ENCODE measurements at places on chromosomes 4 and X. TPM values are rescaled to one million over a fixed set of nuclear protein-coding genes. Genes with fewer than 3 reads are reported as not detected.

Gene SSX4B
- polyA plus RNA-seq: not detected

Gene ARX
- 0.29 TPM for polyA plus RNA-seq

Gene FRG2
- not detected for polyA plus RNA-seq

Gene ITIH6
- polyA plus RNA-seq: not detected

Gene MAGEC3
- polyA plus RNA-seq: not detected

Gene SAP30
- polyA plus RNA-seq: 26.4 TPM

Gene CT45A2
- not detected for polyA plus RNA-seq

Gene XAGE3
- not detected for polyA plus RNA-seq

Gene NOCT
- polyA plus RNA-seq: 9.9 TPM

Gene SSX2
- polyA plus RNA-seq: not detected

Gene INPP4B
- 5.3 TPM for polyA plus RNA-seq

Gene ARMCX4
- 5.2 TPM for polyA plus RNA-seq

DNA sequence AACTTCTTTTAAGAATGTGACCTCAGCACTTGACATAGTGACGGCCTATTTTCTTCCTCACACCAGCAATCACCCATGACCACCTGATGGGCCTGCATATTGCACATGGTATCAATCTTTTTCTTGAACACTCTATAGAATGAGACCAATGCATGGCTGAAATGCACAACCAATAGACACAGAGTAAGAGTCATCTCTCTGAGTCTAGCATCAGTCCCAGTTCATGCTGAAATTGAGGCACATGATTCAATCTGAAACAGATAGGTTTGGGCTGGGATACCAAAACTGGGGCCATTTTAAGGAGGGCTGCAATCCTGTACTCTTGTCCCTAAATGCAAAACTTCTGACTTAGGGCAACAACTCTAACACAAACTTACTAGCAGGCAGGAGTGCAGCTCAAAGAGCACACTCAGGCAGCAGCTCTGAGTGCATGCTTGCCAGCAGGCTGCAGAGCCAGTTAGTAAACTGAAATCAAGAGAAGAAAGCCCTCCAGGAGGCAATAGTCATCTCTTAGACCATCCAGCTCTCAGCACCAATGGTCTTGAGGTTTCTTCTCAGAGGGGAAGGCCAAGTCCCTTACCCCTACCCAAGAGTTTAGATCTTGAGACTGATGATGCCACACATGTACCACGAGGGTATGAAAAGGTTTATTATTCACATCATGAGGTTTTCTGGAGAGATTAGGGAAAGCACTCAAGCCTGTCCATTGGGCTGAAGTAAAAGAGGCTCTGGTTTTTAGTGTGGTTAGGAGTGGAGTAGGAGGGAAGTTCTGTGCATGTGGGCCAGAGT is 24.7 kb upstream of the GPR101 start:
- no peak for DNase-seq

- DNase-seq: no peak
These were observed 2.2 kb upstream of the VGLL1 start for GRCh38 chrX:136529795-136530194.

- peak; percentile 27 for DNase-seq
These were observed at the start of gene ZFP92 for GRCh38 chrX:153411255-153411987. Gene ZFP92, plus strand, starts transcription at chrX:153411472. Its CDS starts 6,851 bp downstream, at chrX:153418323.

DNA sequence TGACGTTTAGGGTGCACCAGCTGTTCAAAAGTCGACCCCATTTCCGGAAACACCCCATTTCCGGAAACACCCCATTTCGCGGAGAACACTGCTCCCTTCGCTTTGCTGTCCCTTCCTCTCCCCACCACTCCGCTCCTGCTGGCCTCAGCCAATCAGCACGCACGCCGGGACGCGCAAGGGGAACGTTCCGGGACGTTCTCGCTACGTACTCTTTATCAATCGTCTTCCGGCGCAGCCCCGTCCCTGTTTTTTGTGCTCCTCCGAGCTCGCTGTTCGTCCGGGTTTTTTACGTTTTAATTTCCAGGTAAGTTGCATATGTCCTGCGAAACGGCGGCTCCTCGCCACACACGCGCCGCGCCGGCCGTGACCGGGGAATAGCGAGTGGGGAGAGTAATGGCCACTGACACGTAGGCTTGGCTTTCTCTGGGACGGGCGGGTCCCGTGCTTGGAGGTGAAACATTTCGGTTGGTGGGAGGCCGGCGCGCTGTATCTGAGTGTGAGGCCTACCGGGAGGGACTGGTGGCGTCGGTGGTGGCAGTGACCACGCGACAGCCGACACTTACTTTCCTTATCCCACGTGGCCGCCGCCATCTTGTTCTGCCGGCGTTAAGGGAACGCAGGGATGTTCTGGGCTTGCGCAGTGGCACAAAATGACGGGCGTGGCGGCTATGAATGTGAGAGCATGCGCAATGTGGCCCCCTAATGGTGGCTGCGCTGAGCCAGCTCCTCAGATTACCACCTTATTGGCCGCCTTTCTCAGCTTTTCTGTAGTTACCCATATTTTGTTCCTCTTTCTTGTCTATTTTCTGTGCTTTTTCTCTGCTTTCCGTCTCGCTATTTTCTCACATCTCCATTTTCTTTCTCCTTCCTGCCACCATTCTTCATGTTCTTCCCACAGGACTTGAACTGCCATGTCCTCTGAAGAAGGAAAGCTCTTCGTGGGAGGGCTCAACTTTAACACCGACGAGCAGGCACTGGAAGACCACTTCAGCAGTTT is at the start of gene RBM3:
TSS of gene RBM3 (plus strand) at position 215 of the 997 bp plus-strand sequence. CDS start at position 912, 697 bp downstream.
- peak; percentile 93 for DNase-seq

DNA sequence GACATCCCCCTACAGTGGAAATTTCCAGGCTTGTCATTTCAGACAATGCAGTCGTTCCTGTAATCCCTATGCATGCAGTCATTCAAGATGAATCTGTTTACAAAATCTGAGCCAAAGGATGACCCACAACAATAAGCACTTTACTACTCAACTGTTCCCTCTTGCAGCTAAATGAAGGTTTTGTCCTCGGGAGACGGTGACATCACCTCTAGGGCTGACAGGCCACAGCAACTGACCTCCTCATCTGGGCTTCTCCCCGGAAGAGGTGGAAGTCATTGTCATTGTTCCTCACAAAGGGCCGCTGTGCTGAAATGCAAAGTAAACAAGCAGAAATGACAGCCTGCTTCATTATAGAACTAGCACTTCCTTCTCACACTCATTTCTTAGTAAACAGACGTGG is 29.2 kb downstream of the CLRN2 start:
- DNase-seq: peak; percentile 31

DNA sequence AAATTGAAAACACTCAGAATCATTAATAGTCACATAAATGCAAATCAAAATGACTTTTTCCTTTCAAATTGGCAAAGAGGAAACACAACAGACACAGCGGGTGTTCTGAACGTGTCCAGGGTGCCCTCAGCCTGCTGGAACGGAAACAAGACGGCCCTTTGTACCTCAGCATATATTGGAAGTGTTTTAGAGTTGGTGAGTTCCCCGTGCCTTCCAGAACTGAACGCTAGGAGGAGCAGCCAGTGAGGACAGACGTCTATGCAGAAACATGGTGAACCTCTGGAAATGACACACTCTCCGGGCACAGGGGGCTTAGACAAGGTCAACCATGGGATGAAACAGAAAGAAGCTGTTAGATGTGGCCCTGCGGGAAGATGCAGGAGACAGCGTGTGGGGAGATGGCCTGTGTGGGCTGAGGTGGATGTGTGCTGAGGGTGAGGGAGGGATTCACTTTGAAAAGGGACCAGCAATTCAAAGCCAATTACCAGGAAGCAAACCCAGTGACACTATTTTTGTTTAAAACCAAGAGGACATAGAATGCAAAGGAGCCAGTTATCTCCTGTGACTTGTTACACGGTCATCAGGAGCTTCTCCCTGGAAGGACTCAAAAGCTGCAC is 40.4 kb downstream of the RNF212 start:
- DNase-seq: peak; percentile 72

GRCh38 chr4:159538556-159538955 is 435.7 kb downstream of the RAPGEF2 start:
- no peak for DNase-seq

DNA sequence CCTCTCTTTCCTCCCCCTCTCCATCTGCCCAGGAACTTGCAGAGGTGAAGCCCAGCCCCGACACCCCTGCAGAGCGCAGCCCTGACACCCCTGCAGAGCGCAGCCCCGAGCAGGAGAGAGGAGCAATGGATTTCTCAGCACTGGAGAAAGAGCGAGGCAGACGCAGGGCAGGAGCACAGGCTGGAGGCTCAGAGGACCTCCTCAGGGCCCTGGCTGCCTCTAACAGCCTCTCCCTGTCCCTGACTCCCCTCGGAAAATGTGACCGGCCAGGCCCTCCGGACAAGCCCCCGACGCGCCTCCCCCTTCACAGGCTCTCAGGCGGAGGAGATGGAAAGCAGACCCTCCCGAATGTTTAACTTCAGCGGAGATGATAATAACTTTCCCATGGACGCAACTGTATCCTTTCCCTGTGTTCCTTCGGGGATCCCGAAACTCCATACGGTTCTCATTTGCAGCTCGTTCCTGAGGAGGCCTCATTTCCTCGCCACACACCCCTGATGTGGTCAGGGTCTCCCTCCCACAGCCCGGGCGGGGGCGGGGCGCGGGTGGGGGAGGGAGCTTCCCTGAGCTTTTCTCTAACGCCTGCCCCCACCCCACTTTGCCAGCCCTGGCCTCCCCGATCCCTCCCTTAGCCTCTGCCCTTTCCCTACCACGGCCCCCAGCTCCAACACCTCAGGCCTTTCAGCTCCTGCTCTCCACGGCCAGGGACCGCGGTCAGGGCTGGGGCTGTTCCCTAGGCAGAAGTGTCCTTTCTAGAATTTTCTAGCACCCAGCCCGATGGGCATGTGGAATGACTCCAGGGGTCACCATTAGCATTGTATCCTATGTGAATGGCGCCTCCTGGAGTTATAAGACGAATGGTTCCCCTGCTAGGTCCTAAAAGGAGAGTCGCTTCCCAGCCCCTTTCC is 201.1 kb upstream of the BCOR start:
- peak; percentile 57 for DNase-seq

GRCh38 chr4:75158451-75158850 is 225.5 kb downstream of the PARM1 start:
- DNase-seq: no peak

DNA sequence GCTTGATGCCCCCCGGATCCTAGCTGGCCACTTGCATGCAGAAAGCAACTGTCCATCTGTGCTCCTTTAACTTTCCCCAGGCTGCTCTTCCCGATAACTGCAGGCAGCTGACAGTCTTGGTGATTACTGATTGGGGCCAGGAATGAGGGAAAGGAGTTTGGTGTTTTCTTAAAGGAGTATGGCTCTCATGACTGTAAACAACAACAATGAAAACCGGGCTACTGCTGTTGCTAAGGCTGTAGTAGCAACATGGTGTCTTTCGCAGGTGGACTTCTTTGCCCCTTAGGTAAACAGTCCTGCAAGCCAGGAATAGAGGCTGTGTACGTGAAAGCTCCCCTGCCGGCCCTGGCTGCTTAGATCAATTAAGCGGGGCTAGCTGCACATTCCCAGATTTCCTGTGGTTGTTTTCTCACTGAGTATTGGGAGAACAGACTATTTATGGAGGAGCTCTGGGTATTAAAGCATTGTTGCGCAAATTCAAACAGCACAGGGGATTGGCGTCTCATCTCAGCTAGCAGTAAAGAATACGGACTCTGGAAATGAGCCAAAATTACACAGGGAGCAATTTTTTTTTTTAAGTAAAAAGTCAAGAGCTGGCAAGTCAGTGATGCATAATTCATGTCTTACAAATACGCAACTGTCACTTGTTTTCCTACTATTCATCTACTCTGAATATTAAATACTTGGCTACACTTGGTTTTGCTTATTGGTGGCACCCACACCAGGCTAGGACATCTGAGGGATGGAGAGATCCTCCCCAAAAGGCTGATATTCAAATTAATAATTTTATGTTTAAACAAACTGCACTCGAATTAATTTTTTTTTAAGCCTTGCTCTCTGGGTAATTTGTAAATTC is 61.6 kb upstream of the NAP1L5 start:
- DNase-seq: peak; percentile 49

DNA sequence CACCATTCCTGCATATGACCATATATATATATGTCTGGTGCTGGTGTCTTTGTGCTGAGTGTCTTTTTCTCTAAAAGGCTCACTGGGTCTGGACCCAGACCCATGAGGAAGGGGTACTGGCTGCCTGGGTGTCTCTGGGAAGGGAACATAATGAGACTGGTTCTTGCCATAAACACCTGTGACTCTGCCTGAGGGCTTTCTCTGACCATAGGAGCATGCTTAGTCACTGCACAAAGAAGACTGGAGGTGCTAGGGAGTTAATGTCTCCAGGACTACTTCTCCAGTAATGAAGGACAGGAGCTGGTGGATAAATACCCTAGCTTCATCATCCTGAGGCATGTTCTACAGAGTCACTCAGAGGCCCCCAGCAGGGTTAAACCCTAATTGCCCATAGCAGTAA is 47.1 kb upstream of the CASK start:
- no peak for DNase-seq

DNA sequence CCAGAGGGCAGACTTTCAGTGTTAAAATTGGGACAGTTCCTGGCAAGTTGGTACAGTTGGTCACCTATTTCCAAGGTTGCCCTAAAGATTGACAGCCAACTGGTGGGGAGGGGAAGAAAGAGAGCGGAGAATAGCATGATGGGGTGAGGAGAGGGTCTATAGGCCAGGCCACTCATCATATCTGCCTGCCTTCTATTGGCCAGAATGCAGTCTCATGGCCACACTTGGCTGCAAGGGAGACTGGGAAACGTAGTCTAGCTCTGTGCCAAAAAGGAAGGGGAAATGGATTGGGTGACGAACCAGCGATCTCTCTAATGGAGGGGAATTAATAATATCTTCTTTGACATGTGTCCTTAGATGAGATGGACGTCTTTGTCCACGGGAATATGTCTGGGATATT is 197.4 kb upstream of the ATP6AP2 start:
- DNase-seq: no peak

- no peak for DNase-seq
These were observed 102.5 kb downstream of the SH3RF1 start for GRCh38 chr4:169167957-169168858.

DNA sequence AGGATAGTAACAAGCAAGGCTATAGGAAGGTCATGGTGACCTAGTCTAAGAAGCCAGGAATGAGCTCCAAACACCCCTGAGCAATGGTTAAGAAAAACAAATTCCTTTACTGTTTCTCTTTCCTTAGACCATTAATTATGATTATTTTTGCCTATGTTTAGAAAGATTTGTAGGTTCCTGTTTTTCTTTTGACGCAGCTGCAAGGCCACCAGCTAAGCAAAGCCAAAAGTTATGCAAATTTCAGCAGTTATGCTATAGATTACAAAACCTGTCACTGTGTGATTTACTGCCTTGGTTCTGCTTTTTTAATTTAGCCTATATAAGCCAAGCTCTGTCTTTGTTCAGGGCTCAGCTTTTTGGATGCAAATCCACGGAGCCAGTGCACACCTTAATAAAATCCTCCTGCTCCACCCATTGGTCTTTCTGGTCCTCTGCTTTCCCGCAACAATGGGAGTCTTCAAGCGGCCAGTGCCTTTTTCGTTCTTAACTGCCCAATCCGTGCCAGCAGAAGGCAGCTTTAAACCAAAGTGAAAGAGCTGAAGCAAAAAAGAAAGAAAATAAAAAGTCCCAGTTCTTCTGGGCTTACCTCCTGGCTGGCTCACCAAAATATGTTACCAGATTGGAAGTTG is 1.4 kb upstream of the CEP135 start:
- no peak for DNase-seq

- DNase-seq: no peak
These were observed 145.9 kb upstream of the ZFP42 start for GRCh38 chr4:187849556-187850225.

All from hepatocyte (in vitro differentiated cells).